Effector memory CD4-positive, alpha-beta T cell (primary cell): ENCODE measurements at places on chromosomes 5 and 9.

- DNase-seq, result no peak
Measured at GRCh38 chr5:155727512-155728145, 599.3 kb upstream of the SGCD start.

DNA sequence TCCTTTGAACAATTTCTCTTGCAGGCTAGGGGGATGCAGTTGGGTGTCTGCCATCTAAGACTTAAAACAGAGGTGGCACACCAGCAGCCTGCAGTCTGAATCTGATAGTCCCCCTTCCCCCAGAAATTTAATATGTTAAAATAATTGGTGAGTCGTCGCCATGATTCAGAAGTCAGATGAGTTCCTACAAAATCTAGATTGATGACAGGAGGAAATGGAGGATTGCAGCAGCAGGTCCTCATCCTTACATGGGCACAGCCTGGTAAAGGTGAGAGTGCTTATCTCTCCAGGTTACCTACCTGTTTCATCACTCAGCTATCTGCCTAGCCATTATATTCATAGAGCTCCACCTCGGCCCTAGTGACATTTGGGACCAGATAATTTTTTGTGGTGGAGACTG lies 112.3 kb downstream of the PCSK1 start:
- DNase-seq, result no peak

GRCh38 chr9:129006328-129007034 lies 21.6 kb downstream of the SH3GLB2 start:
- no peak for DNase-seq

DNA sequence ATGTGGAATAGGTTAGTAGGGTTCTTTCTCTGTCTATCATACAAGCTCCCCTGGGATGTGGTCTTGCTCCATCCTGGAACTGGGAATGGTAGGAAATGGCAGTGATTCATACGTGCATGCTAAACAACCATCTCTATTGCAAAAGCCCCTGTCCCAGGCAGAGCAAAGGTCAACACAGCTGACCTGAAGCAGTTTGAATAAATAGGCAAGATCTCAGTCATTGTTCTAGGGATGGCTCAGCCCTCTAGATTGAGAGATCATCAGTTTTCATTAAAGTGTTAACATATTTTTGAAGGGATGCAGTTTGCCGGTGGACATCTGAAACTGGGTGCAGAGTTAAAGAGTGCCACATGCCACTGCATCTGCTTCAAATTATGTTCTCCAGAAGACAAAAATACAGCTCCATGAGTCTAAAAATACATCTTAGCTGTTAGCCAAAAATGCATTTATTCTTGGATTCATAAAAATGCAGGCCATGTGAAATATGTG lies 224.1 kb downstream of the ESM1 start:
- no peak for DNase-seq

- DNase-seq, result no peak
Measured at GRCh38 chr9:18067548-18068120, 406.3 kb upstream of the ADAMTSL1 start.

- DNase-seq, result no peak
Measured at GRCh38 chr5:2164586-2164985, 281.9 kb upstream of the IRX4 start.

GRCh38 chr5:157563373-157563928 lies 12.1 kb downstream of the ADAM19 start:
- no peak for DNase-seq

DNA sequence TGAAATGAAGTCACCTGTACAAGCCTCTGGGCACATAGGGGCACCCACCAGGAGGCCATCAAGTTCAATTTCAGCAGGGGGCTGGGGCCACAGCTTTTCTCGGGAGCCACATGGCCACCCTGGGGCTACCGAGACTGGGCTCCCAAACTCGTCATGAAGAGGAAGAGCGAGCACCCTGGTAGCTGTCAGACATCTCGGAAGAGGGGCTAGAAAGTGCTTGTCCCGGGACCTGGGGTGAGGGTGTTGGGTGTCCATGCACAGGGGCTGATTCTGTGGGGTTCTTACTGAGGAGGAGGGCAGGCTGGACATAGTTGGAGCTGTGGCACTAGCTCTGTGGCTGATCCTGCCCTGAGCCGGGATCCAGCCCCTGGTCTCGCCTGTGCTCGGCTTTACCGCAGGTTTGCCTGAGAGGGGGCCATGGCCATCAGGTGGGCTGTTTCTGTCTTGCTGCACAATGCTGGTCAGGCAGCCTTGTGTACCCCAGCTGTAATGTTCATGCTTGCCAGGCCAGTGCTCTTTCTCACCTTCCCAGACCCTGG lies 70.3 kb downstream of the PHF2 start:
- DNase-seq, result no peak

DNA sequence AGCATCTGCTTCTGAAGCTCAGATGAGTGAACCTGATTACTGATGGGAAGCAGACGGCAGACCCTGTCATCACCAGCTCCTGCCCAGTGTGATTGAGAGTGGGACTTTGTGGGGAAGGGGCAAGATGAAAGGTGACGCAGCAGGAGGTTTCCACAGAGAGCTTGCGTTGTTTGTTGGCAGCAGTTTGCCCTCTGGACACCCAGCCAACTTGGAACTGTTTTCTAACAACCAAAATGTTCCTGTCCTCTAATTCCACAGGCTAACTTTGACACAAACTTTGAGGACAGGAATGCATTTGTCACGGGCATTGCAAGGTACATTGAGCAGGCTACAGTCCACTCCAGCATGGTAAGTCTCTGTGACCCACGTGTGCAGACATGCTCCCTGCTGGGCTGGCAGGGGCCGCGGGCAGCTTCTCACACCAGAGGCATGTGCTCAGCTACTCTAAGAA lies 20.9 kb downstream of the CYFIP2 start:
- no peak for DNase-seq

DNA sequence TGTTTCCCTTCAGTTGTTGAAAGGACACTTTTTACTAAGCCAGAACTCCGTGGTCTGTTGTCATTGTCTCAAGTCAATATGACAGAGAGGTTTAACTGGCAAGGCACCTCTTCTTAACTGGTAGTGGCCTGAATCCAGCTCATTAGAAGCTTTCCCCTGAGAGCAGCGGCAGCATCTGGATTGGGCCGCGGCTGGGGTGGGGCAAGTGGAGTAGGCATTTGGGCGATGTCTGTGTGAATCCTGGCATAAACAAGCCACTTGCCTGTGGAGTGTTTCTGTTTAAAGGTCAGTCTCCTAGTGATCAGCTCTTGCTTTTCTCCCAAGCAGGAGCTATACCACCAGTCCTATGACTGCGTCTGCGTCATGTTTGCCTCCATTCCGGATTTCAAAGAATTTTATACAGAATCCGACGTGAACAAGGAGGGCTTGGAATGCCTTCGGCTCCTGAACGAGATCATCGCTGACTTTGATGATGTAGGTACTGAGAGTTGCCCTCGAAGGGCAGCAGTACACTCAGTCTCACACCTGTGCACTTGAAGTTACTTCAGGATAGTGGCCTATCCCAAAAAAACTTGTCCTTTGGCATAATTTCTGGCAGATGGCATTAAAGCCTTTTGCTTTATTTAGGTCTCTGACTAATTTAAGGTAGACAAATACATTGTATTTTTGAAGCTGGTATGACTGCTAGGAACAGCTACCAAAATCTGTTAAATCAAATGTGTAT lies 48.9 kb downstream of the CFAP90 start:
- DNase-seq, result no peak

GRCh38 chr5:96051401-96051830 lies 89.8 kb upstream of the ELL2 start:
- DNase-seq, result no peak

DNA sequence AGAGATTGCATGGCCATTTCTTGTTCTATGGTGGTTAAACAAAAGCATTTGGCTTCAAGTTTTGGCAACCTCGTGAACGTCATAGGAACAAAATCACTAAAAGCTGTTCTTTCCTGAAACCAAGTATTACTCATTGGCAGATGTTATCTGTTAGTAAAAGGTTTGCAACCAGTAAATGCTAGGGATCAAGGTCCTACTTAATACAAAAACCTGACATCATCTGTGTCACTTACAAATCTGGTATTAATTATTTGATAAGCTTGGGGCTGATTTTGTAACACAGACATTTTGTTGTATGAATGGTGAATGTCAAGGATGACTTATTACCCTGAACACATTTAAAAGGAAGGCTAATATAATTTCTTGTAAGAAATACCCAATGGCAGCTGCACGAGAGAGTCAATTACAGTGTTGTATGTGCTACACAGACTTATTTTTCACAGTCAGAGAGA lies 486.4 kb upstream of the ZNF608 start:
- no peak for DNase-seq

DNA sequence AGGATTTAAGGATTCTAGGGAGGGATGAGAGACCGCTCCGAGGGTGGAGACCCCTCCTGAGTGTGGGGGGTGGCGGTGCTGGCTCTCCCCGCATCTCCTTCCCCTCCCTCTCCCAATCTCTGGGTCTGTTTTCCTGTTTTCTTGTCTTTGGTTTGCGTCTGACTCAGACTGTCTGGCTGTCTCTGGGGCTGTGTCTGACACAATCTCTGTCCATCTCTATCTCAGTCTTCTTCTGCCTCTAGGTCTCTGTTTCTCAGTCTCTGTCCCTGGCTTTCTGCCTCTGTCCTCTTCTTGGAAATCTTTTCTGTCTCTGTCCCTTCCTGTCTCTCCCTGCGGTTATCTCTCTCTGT lies 196 bp upstream of the GRM6 start:
- DNase-seq, result no peak

DNA sequence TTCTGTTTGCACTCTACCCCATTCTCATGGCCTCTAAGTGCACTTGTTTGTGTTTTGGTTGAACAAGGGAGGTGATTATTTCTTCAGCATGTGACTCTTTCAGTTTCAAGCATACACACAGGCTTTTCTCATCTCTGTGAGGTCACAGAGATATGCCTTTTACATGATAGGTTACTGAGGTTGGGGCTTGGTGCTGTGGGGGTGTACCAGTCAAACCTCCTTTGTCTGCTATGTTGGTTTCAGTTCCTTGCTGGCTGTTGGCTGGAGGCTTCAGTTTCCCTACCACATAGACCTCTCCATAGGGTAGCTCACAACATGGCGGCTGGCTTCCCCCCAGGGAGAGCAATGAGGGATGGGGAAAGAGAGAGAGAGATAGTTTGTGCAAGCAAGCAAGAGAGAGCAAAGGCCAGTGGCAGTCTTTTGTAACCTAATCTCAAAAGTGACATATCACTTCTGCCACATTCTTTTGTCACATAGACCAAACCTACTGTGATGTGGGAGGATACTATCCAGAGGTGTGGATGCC lies 96.7 kb upstream of the SEMA6A start:
- no peak for DNase-seq

DNA sequence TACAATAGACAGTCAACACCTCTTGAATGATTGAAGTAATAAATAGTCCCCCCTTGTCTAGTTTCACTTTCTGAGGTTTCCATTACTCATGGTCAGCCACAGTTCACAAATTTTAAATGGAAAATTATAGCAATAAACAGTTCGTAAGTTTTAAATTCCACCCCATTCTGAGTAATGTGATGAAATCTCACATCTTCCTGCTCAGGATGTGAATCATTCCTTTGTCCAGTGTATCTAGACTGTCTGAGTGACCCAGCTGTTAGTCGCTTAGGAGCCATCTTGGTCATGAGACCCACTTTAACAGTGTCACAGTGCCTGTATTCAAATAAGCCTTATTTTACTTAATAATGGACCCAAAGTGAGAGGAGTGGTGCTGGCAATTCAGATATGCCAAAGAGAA lies 311.6 kb upstream of the PRR16 start:
- no peak for DNase-seq

- DNase-seq, result no peak
Measured at GRCh38 chr5:167217097-167217743, 1074.2 kb upstream of the WWC1 start.

- DNase-seq, result peak; percentile 22
Measured at GRCh38 chr5:80238778-80239679, 16.8 kb downstream of the SERINC5 start.

DNA sequence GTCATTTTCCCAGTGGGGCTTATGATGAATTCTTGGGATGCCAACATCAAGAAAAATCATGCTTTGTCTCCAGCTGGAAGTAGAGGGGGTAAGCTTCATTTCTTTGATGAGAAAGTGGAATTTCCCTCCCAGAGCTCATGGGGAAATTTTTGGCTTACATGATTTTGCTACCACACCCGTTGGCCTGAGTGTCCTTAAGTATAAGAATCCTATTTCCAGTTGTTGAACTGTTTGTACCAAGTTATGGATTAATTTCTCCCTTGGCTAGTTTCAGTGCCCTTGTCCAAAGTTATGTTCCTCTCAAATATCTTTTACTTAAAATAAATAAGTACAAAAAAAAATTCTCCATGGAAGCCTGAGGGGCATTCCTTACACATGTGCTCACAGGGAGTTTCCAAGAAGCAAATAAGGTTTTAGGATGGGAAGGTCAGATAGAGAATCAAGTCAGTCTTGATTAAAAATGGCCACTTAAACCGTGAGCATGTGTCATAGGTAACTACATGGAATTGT lies 82.3 kb downstream of the PTCD2 start:
- DNase-seq, result no peak

- no peak for DNase-seq
Measured at GRCh38 chr5:42522783-42523182, 99.5 kb downstream of the GHR start.

GRCh38 chr5:4511996-4512656 lies 628.0 kb upstream of the ADAMTS16 start:
- DNase-seq, result no peak
